D341Med (cell line): ENCODE measurements at places on chromosomes 5 and 9.
A peak's percentile ranks its signal among the peaks of the same experiment; 100 is the strongest.

- DNase-seq, result peak; percentile 21
Measured at GRCh38 chr5:100900142-100900795, 2.8 kb downstream of the ST8SIA4 start.

GRCh38 chr5:78633700-78634099 lies 14.9 kb downstream of the LHFPL2 start:
- DNase-seq, result no peak

- no peak for DNase-seq
Measured at GRCh38 chr9:127053057-127053821, 69.2 kb downstream of the ANGPTL2 start.

- DNase-seq, result no peak
Measured at GRCh38 chr5:62575489-62575888, 3.1 kb upstream of the LRRC70 start.

GRCh38 chr5:54362992-54363625 lies 52.7 kb upstream of the ARL15 start:
- DNase-seq, result no peak

- no peak for DNase-seq
Measured at GRCh38 chr5:34501840-34502239, 154.3 kb upstream of the RAI14 start.
